ENCODE measurements at places on chromosomes 5 and 9.

- peak; percentile 49 for DNase-seq
Observed at GRCh38 chr5:133754575-133755169, 142.3 kb upstream of the FSTL4 start.

GRCh38 chr9:93955111-93955980 lies at the start of gene BARX1:
TSS of gene BARX1 (minus strand) at chr9:93955355. CDS start at chr9:93955146, 209 bp downstream.
- DNase-seq, result no peak

DNA sequence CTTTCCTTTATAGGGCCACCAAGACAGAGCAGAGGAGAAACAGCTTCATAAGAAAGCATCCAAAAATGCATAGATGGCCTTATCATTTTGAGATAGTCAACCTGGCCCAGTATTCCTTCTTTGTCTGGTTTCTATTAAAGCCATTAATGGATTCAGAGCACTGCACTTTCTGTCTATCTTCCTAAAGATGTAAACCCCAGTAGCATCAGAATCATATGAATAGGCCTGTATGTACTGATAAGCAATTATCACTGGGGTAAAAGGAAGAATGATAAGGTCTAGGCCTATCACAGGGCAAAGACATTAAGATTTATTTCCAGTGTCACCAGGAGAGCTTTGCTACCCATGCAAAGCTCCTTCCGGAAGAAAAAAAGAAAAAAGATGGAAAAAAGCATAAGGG lies 432.5 kb upstream of the C9orf72 start:
- no peak for DNase-seq

GRCh38 chr9:80948876-80949275 lies 740.5 kb downstream of the TLE1 start:
- DNase-seq, result no peak

DNA sequence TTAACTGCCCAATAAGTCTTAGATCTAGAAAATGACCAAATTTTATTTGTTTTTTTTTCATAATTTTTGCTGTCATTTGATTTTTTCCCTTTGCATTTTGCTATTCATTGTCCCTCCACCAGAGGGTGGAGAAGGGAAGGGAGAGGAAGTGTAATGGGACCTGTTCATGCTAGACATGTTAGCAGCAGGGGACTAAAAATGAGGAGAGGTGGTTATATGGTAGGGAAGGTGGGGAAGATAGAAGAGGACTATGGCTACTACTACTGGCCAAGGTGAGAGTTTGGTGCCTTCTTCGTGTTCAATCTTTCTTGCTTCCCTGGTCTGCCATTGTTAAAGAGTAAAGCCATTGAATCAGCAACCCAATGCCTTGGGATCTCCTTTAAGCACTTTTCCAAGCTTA lies 6.4 kb downstream of the GRIA1 start:
- peak; percentile 54 for DNase-seq

- no peak for DNase-seq
Observed at GRCh38 chr9:92381775-92382174, 22.6 kb downstream of the OGN start.

GRCh38 chr5:10518347-10518746 lies 45.5 kb upstream of the ANKRD33B start:
- DNase-seq, result peak; percentile 58

GRCh38 chr9:75071530-75072122 lies 16.3 kb downstream of the NMRK1 start:
- no peak for DNase-seq

GRCh38 chr9:112408275-112408674 lies 28.4 kb downstream of the HSDL2 start:
- DNase-seq, result no peak

- peak; percentile 15 for DNase-seq
Observed at GRCh38 chr9:111873901-111874300, 22.7 kb upstream of the UGCG start.

DNA sequence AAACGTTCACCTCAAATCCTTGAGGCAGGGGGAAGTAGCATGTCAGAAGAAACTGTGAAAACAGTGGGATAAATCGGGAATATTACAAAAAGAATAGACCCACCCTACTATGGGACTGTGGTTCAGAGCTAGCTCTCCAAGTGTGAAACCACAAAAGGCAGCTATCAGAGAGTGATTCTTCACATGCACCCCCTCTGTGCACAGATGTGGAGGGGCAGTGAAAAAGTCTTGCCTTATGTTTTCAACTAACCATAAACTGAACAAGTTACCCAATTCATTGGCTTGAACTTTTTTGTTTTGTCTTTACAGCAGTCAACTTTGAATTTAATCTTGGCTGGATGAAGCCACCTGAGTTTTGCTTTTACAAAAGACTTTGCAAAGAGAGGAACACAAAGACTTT lies 98.8 kb upstream of the NR4A3 start:
- no peak for DNase-seq

DNA sequence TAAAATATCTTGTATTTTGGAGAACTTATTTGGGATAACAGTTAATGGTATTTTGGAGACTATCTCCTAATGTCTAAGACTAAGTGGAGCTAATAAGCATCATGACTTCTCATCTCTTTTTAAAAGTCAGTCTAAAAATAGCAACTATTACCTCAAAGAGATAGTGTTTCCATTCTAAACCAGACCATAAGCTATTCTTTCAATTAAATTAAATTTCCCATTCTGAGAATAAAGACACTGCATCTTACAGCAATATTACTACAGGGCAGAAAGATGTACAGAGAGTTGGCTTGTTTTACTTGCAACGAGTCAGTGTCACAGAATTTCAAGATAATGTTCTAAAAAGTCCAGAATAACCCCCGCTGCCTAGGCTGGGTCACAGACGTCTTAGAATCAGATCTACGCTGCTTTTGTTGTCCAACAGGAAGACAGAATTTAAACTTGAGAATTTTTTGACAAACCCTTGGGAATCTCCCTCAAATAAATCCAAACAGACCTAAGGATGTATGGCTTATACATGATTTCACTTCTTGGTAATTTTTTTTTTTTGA lies 98.9 kb downstream of the USP20 start:
- DNase-seq, result peak; percentile 20

GRCh38 chr5:34410411-34411139 lies 245.6 kb upstream of the RAI14 start:
- peak; percentile 31 for DNase-seq

GRCh38 chr9:126316085-126316655 lies 10.5 kb upstream of the MVB12B start:
- DNase-seq, result no peak

DNA sequence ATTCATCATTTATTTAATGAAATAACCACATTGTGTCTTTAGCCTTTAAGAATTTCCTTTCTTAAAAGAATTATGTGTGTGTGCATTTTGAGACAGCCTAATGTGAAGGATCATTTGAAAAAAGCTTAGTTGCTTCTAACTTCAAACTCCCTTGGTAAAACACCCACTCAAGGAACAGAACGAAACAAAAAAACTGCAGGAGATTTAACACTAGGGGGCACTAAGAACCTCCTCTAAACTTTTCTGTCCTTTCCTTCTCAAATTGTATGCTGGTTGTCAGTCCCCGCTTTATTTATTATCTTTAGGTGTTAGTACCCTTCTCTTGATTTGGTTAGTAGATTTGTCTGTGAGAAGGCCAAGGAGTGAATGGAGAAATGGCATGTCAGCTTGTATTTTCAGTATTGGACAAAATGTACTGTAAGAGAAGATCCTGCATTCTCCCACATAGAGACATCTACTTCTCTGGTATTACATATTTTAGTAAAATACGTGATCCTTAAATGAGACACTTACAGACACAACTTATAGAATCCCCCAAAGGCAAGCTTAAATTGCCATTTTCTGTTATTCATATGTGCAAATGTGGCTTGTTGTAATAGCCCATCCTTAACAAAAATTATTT lies 229.7 kb downstream of the MRPS30 start:
- peak; percentile 37 for DNase-seq

GRCh38 chr9:27880635-27881034 lies 307.4 kb upstream of the C9orf72 start:
- no peak for DNase-seq

DNA sequence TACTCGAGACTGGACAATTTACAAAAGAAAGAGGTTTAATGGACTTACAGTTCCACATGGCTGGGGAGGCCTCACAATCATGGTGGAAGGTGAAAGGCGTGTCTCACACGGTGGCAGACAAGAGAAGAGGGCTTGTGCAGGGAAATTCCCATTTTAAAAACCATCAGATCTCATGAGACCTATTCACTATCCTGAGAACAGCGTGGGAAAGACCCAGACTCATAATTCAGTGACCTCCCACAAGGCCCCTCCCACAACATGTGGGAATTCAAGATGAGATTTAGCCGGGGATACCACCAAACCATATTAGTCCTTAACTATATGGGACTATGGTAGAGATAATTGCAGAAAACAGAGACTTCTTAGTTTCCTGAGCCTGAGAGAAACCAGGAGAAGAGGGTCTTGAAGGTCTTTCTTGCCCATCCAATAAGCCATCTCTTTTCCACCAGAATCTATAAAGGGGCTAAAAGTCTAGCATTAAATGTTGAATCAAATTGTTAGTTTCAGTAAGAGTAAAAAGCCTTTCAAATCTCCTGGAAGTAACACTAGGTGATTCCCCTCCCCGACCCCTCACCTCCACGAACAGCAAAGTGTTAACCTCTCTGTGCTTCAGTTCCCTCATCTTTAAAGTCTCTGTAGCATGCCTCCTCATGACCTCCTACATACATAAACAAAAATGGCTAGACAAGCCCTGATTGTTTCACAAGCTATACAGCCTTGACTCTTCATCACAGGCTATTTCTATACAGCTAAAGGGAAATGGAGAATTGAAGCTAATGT lies 259.1 kb downstream of the TMEM167A start:
- no peak for DNase-seq

DNA sequence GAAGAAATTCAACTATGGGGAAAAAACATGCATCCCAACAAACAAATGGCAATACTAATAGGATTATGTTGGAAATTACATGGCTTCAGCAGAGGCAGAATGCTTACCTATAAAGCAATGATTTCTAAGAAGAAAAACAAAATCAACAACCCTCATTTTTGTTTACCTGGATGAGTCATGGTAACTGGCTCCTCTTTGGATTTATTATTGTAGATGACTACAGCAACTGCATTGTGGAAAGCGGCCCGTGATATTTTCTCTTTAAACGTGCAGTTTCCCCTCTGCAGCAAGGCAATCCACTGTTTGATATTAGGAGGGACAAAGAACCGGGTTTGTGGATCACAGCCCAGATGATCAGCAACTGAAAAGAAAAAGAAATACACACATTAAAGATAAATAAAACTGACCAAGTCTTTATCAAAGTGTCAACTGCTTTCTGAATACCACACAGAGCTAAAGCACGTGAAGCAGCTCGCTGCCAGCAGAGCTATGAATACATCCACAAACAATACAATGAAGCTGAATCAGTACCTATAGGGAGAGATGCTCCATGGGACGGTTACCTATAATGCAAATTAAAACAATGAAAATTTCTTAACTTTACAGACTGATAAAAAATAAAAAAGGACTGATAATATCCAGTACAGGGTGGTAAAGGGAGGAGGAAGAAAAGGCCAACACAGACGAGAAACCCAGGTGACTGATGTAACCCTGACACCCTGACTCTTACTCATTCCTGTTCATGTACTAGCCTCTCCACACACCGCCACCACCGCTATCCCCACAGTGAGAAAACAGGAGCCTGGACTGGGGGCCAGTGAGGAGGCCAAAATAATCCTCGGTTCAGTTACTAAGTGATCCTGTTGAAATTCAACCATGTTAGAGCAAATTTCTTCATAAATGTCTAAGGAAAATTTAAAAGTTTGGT lies 31.0 kb downstream of the RNF130 start:
- DNase-seq, result no peak

GRCh38 chr9:75200892-75201470 lies 112.7 kb downstream of the OSTF1 start:
- peak; percentile 35 for DNase-seq

GRCh38 chr9:77435277-77435676 lies 212.8 kb downstream of the GNA14 start:
- no peak for DNase-seq

GRCh38 chr5:140038373-140038957 lies 4.6 kb downstream of the NRG2 start:
- DNase-seq, result peak; percentile 60

GRCh38 chr5:131756942-131757341 lies 39.9 kb downstream of the FNIP1 start:
- no peak for DNase-seq

- DNase-seq, result no peak
Observed at GRCh38 chr5:111854186-111854585, 97.2 kb upstream of the NREP start.

DNA sequence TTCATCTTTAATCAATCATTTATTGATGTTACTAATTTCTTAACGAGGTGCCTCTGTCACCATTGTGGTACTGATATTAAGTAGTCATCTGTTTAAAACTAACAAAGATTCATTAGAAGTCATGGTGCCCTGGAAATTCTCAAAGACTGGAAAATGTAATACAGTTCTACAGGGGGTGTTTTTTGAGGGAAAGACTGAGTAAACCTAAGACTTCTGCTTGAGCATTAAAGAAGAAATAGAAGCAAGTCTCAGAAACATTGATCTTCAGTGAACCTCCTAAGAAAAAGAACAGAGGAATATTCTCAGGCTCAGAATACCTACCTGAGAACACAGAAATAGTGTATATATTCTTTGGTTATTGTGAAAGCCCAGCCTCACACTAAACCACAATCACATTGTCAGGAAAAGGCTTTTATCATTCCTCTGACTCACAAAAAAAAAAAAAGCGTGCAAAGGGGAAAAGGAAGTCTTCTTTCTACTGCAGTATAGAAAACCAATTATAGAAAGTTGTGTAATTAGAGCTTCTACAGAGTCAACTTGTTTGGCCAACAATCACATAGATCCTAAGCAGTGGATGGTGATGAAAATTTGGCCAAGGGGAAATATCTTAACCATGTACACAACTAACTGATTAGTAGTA lies 60.8 kb downstream of the HINT1 start:
- no peak for DNase-seq

- no peak for DNase-seq
Observed at GRCh38 chr5:153555420-153556114, 65.1 kb downstream of the GRIA1 start.

- peak; percentile 89 for DNase-seq
Observed at GRCh38 chr5:9059920-9060691, 485.8 kb downstream of the SEMA5A start.

DNA sequence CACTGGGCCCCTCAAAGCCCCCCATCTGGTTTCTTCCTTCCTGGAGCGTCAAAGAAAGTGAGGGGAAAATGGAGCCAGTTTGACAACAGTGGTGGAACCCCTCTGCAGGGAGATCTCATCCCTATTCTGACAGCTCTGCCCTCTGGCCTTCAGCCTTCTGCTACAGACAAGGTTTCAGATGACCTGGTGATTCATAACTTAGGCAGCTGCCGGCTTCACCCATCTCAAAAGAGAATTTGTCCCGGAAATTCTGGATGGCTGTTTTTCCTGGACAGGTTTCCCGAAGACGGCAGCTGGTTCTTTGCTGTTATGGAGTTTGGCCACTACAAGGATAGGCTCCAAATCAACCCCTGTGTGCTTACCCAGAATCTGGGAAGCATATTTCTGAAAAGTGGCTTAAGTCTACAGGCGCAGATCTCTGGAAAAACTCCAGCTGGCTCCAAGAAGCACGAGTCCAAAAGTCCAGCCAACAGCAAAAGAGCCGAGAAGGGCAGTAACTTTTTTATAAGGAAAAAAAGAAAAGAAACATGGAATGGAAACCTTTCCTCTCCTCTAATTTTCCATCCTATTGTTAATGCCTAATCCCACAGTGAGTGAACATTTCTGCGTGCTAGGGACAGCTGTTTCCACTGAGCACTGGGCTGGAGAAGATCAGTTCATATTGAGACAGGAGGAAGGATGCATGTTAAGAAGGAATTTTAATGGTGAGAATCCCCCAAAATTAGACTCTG lies 54.5 kb downstream of the ZNF366 start:
- peak; percentile 84 for DNase-seq

- no peak for DNase-seq
Observed at GRCh38 chr5:87411586-87411972, 1.2 kb downstream of the CCNH start.

All from GM03348 (cell line).